ENCODE measurements at places on chromosomes 7 and 10. TPM values are rescaled to one million over a fixed set of nuclear protein-coding genes. Genes with fewer than 3 reads are reported as not detected.

Gene ACHE
- 2.5 TPM for total RNA-seq

- peak; percentile 87 for DNase-seq
- H3K4me1 ChIP-seq: no peaks in the 10 kb centered on the region
- no peaks in the 10 kb centered on the region for H3K27me3 ChIP-seq
- H3K4me3 ChIP-seq: no peak overlapping the region
- H3K36me3 ChIP-seq: no peaks in the 10 kb centered on the region
Measured at GRCh38 chr10:49690698-49691356, 11.4 kb downstream of the C10orf53 start.

DNA sequence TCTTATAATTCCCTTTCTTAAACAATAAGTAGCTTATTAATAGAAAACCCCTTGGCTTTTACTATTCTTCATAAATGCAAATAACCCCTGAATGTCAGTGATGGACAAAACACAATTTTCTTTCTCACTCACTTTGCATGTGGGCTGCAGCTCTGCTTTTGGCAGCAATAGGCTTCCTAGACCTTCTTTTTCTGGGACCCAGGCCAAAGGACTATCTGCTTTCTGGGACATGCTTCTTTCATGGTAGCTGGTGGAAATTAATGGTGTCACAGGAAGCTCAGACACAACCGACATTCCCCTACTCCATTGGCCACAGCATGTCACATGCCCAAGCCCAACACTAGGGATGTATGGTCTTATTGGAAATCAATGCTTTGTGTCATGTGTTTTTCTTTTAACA lies 134.3 kb upstream of the MDFIC start:
- no peaks in the 10 kb centered on the region for H3K4me1 ChIP-seq
- H3K36me3 ChIP-seq: no peaks in the 10 kb centered on the region
- DNase-seq: no peak
- no peaks in the 10 kb centered on the region for H3K27me3 ChIP-seq

DNA sequence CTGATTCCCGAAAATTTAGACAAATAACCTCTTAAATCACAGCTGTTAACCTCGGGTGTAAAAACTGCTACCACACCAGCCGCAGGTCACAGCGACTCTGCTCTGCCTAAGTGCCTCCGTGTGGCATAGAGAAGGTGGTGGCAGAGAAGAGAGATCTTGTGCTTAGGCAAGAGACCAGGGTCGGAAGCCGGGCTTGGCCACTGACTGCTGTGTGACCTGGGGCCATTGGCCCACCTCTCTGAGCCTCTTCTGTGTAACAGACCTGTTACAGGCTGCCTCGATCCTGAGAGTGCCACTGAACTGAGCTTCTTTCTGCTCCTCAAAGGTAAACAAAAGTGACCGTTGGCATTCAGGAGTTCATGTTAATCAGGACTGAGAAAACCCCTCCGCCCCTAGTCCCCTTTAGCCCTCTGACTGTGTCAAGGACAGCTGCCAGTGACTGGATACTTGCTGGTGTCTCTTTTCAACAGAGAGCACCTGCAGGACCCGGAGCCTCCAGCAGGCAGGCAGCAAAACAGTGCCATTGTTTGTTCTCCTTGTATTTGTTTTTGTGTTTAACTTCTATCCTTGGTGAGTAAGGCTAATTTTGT lies 36.5 kb downstream of the ZMIZ1 start:
- no peaks in the 10 kb centered on the region for H3K27me3 ChIP-seq
- peak overlapping the region; percentile 50 for H3K27ac ChIP-seq
- H3K36me3 ChIP-seq: peaks cover under 1% of the 10 kb centered on the region
- DNase-seq: no peak
- H3K4me1 ChIP-seq: peaks cover 100% of the 10 kb centered on the region
- H3K4me3 ChIP-seq: no peak overlapping the region

Gene CPA2
- not detected for total RNA-seq

DNA sequence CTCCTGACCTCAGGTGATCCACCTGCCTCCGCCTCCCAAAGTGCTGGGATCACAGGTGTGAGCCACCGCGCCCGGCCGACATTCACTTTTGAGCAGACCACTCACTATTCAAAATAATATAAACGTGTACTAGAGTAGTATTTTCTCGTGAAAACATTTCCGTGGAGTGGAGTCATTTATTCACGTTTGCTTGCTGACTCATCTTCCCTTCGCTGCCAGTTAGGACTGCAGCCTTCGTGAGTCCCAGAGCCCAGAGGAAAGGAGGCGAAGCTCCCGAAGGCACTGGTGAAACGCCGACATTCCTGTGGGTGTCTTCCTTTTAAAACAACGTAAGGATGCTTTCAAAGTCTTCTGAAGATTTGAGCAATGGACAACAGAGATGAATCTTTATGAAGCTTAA lies 10.9 kb upstream of the INPP5A start:
- H3K4me1 ChIP-seq: peaks cover 24% of the 10 kb centered on the region
- H3K4me3 ChIP-seq: no peak overlapping the region
- no peaks in the 10 kb centered on the region for H3K36me3 ChIP-seq

DNA sequence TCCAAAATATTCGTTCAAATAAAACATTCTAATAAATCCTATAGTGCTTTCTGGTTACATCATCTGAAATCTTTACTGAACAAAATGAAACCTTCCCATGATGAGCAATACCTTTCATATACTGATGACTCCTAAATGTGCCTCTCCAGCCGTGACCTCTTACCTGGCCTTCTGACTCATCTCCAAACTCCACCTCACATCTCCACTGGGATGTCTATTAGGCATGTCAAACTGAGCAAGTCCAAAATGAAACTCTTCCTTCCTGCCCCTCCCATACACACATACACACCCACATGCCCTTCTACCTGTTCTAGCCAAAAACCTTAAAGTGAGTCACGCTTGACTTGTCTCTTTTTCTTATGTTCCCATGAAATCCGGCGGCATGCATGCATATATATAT lies 22.9 kb downstream of the GSAP start:
- H3K36me3 ChIP-seq: peaks cover 4% of the 10 kb centered on the region
- H3K27me3 ChIP-seq: no peaks in the 10 kb centered on the region
- no peak overlapping the region for H3K4me3 ChIP-seq
- no peak for DNase-seq

GRCh38 chr10:60086421-60086820 lies 180.1 kb upstream of the CCDC6 start:
- no peaks in the 10 kb centered on the region for H3K27me3 ChIP-seq
- H3K27ac ChIP-seq: no peak overlapping the region
- no peak for DNase-seq
- no peaks in the 10 kb centered on the region for H3K36me3 ChIP-seq
- H3K4me1 ChIP-seq: no peaks in the 10 kb centered on the region
- H3K4me3 ChIP-seq: no peak overlapping the region

Gene SAMD9
- 5.0 TPM for total RNA-seq

All from esophagus muscularis mucosa (tissue), 4 donors.